T-helper 2 cell treated with Interferon-gamma antibody and Interleukin-4, amounts not matched to agents 5 μg/mL and 100 μg/mL, for 36 hours (primary cell): ENCODE measurements at places on chromosomes 6 and 20.
A peak's percentile ranks its signal among the peaks of the same experiment; 100 is the strongest.

DNA sequence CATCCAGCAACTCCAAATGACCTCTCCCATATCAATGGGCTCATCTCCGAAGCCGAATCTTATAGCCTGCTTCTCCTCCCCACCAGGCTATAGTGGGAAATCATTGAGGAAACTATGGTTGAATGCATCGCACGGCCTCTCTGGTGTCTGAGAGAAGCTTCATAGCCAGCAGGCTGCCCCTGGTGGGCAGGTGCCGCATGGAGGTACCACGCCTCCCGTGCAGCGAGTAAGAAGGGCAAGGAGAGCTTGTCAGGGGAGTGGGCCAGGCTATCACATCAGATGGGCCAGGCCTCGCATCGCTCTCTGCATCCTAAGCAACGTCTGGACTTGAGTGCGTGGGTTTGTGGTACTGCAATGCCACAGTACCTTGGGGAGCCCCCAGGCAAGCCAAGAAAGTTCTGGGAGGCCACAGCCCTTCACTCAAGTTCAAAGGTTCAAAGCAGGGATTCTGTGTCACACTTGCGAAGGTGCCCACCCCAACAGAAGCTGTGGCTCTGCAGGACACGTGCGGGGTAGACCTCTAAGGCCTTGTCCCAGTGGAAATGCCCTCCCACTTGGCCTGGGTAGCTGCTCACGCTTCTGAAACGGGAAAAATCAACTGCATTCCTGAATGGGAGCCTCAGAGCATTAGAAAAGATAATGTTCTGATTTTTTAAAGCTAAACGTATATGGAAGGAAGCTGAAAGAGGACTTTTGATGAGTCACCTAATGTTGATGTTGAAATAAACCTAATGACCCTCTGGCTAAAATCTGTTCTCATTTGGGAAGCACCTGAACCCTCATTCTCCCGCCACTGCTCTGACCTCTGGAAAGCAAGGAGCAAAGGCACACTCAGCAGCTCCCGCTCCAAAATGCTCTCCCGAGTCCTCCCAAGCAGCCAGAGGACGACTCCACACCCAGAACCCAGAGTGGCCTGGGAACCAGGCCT lies 8.4 kb upstream of the IRF4 start:
- no peak for DNase-seq
- no peak overlapping the region for H3K27ac ChIP-seq
- H3K4me1 ChIP-seq = peaks cover 11% of the 10 kb centered on the region
- no peak overlapping the region for H3K4me3 ChIP-seq
- H3K36me3 ChIP-seq = no peaks in the 10 kb centered on the region

DNA sequence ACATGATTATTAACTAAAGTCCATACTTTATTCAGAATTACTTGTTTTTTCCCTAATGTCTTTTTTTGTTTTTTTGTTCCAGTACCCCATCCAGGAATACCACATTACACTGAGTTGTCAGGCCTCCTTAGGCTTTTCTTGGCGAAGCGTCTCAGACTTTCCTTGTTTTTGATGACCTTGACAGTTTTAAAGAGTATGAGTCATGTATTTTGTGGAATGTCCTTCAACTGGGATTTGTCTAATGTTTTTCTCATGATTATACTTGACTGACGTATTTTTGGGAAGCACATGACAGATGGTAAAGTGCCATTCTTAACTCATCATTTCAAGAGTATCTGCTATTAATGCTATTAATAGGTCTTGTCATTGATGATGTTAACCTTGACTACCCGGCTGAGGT lies 23.6 kb downstream of the ENPP1 start:
- no peaks in the 10 kb centered on the region for H3K36me3 ChIP-seq
- peaks cover 19% of the 10 kb centered on the region for H3K27me3 ChIP-seq

DNA sequence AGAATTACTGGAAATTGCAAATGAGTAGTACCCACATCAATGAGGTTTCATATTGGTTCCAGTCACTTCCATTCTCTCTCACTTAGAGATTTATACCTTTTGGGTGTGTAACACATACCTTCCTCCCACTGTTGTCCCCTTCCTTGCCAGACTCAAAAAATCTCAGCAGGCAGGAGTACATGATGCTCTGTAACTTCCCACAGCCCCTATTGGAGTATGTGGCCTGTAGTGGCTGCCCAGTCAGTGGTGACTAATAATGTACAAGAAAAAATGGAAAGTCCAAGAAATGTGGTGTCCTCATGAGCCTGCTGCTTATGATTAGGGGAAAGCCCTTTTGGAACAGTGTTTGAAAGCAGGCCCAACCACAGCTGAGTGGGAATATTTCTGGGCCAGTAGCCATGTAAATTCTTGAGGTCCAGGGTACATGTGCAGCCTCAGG lies 312.0 kb downstream of the ZFAND3 start:
- no peak overlapping the region for H3K4me3 ChIP-seq
- peaks cover 10% of the 10 kb centered on the region for H3K4me1 ChIP-seq
- peak; percentile 10 for DNase-seq
- no peak overlapping the region for H3K27ac ChIP-seq

- no peak for DNase-seq
- no peaks in the 10 kb centered on the region for H3K27me3 ChIP-seq
- H3K27ac ChIP-seq = no peak overlapping the region
- no peak overlapping the region for H3K4me3 ChIP-seq
- no peaks in the 10 kb centered on the region for H3K36me3 ChIP-seq
Observed at GRCh38 chr20:17735206-17735804, 35.5 kb downstream of the BANF2 start.

DNA sequence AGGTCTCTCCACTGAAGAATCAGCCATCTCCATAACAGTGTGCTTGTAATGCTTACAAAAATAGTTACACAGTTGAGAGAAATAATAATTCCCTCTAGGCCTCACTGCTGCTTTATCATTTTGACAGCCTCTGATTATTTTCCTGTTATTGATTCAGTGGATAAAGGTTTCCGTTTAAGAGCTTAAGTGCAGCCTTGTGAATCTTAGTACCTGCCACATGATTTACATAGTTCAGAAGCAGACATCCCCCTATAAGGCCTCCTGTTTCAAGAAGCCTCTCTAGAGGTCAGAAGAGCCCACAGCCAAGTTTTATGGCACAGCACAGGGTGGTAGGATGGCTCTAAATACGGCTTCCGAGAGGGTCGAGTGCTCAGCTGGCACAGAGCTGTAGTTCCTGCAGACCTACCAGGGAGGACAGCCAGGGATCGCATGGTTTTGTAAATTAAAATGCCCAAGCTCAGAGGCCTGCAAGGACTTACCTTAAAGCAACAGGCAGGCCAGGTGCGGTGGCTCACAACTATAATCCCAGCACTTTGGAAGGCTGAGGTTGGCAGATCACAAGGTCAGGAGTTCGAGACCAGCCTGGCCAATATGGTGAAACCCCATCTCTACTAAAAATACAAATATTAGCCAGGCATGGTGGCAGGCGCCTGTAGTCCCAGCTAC lies 17.6 kb upstream of the PYGB start:
- H3K4me3 ChIP-seq = no peak overlapping the region
- H3K4me1 ChIP-seq = no peaks in the 10 kb centered on the region
- no peak for DNase-seq
- no peak overlapping the region for H3K27ac ChIP-seq
- no peaks in the 10 kb centered on the region for H3K27me3 ChIP-seq
- no peaks in the 10 kb centered on the region for H3K36me3 ChIP-seq

GRCh38 chr20:58829531-58829941 lies 21.2 kb downstream of the GNAS-AS1 start:
- DNase-seq = no peak
- peaks cover 4% of the 10 kb centered on the region for H3K36me3 ChIP-seq
- peaks cover 4% of the 10 kb centered on the region for H3K27me3 ChIP-seq
- H3K4me3 ChIP-seq = no peak overlapping the region
- no peak overlapping the region for H3K27ac ChIP-seq
